Activated CD4-positive, alpha-beta T cell treated with anti-CD3 and anti-CD28 coated beads for 4 hours (primary cell): ENCODE measurements at places on chromosomes 3 and 15.

- DNase-seq, result no peak
These were observed 11.5 kb downstream of the ARHGEF3 start for GRCh38 chr3:56790016-56790821.

GRCh38 chr3:143510601-143511000, 337.7 kb downstream of the SLC9A9 start:
- no peak for DNase-seq

DNA sequence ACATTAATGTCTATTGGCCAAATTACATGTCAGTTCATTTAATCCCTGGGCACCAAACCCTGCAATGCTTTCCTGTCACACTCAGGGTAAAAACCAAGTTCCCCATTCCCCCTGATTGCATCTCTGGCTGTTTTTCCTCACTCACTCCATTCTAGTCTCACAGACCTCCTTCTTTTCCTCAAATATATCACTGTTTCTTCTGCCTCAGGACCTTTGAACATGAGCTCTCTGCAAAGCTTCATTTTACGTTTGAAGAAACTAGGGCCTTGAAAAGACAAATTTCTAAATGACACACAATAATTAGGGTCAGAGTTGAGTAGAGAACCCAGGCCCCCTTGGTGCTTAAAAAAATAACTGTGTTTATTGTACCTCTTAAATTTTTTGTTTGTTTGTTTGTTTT, 230.6 kb downstream of the THRB start:
- DNase-seq, result no peak

- DNase-seq, result no peak
These were observed 813.6 kb upstream of the ALCAM start for GRCh38 chr3:104553121-104553520.

- no peak for DNase-seq
These were observed 19.4 kb upstream of the BCL2A1 start for GRCh38 chr15:79990280-79990996.

DNA sequence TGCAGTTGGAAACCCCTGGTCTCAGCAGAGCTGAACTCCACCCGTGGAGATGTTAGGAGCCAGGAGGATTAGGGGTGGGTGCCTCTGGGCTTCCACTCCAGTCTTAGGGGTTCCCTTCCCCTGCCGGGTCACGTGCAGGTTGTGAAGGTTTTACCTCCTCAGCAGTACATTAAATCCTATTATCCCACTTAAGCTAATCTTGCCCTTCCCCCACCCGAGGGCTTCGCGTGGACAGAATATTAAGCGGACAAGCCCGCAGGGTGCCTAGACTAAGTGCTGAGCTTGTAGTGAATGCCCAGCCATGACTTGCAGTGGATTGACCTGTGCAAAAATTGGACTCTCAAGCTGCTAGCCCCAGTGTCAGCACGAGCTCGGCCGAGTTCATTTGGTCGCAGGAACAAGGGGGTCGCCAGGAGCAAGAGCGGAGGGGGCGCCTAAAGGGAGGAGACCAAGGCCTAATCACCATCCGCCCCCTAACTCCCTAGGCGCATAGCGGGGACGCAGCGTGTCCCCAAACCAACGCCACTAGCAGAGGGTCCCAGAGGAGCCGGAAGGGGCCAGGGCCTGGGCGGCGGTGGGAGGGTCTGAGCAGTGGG, 498 bp upstream of the SEMA4B start:
- DNase-seq, result no peak

- DNase-seq, result peak; percentile 26
These were observed 10.8 kb upstream of the MFSD1 start for GRCh38 chr3:158790901-158791589.

DNA sequence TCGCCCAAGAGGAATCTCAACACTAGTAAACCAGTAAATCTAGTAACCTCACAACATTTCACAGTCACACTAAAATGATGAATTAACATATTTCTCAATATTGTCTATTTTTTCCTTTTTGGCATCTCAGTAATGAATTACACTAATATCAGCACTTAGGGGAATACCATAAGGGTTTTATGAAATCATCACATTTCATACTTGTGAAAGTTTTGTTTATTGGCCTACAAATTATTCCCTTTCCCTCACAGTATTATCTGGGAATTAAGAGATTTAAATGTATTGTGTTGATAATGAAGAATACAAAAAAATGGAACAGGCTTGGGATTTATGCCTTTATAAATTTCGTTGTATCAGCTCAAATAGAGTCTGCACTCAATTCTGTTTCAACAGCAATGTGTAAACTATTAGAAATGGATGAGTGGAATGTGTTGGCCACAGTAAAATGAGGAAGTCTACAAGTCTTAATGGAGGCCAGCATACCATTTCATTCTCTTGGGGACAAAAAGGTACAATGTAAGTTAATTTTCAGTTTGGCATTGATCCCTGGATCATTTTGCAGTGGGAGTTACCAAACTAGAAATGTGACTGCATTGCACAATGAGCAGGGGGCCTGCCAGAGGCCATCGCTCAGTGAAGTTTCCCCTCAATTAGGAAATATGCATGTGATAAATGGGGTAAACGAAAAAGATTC, 195.4 kb downstream of the FMN1 start:
- no peak for DNase-seq

- DNase-seq, result no peak
These were observed 222.6 kb downstream of the BBX start for GRCh38 chr3:107745354-107745753.

DNA sequence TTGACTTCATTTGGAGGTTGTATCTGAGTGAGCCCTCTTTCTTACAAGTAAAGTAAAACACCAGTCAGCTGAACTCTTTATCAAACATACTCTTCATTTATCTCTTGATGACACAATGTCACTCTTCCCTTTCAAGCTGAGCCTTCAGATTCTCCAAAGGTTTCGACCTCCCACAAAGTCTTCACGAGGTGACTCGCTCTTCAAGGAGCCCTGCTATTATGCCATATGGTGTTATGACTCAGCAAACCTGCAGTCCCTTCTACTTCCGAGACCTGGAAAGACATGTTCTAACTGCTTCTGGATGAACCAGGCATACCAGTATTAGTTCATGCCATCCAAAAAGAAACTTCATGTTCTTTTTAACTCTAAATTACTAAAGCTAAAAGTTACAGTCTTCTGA, 23.1 kb downstream of the AADAC start:
- no peak for DNase-seq

GRCh38 chr3:53030619-53031449, 15.0 kb downstream of the SFMBT1 start:
- peak; percentile 46 for DNase-seq

DNA sequence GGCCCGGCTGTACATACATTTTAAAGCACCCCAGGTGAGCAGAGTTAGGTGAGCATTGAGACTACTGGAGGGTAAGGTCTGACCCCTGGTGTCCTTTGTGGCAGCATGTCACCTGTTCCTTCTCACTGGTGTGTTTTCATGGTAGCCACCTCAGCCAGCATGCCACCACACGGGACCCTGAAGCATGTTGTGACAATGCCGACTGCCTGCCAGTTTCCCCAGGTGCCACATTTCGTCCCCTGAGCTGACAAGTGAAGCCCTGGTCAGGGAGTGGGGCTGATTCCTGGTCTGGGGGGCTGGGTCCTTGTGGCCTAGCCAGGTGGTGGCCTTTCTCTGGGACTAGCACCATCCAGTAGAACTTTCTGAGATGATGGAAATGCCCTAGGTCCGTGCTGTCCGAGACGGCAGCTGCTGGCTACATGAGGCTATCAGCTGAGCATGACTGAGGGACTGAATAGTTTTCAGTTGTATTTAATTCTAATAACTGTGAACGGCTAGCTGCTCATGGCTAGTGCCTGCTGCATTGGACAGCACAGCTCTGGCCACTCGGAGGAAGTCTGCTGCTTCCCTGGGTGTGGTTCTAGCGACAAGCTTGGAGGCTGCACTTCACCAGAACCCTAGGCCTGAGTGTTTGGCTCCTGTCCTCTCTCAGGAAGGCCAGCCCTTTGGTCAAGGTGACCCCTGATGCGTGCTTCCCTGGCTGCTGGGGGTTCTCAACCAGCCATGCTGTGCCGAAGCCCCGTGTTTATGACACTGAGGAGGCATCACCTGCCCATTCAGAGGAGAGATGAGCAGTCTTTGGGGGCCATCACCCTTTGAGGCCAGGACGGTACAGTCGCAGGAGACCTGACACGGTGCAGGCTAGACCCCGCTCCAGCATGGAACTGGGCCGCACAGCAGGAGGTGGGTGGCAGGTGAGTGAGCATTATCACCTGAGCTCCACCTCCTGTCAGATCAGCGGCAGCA, 3.9 kb downstream of the C3orf22 start:
- DNase-seq, result no peak

- DNase-seq, result no peak
These were observed 609.9 kb downstream of the RBMS3 start for GRCh38 chr3:29890801-29891200.

DNA sequence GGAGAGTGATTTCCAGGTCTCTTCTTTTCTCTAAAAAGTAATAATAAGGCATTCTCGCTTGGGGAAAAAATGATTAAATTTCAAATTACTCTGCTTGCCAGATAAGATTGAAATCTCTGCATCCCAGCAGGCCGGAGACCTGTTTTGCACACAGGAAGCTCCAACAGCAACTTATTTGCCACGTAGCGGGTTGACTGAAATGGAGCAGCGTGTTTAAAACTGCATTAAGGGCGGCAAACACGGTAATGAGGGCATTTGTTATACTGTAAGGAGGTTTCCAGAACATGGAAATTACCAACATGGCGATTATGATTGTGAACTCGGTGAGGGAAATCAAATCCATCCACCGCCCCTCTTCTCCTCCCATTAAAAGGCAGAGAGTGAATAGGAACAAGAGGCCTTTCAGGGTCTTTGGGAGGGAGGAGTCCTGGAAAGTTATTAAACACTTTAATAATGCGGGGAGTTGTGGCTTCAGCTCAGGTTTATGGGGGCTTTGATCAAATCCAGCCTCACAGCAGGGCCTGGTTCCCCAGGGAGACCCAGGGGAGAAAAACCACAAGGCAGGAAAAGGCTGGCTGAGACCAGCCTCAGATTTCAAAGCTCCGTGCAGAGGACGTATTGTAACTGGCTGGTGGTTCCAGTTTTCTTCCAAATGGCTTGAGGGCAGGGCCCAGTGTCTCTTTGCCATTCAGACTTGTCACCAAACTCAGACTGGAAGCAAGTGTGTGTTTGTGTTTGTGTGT, 242.3 kb downstream of the TLE3 start:
- DNase-seq, result no peak

DNA sequence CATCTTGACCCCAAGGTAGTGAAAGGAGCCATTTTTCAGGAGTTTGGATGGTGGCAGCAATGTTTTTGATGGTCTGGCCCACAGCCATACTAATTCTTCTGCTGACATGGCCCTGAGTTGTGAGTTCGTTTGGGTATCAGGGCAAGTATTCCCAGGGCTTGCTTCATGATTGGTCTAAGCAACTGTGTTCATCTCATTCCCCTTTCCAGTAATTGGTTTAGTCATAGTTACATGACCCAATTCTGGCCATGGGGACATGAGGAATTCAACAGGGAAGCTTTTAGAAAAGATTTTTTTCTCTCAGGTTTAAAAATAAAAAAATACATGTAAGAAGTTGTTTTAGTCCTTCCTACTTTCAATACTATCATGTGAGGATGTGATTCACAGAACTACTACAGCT, 150.5 kb upstream of the NPHP3 start:
- DNase-seq, result no peak

DNA sequence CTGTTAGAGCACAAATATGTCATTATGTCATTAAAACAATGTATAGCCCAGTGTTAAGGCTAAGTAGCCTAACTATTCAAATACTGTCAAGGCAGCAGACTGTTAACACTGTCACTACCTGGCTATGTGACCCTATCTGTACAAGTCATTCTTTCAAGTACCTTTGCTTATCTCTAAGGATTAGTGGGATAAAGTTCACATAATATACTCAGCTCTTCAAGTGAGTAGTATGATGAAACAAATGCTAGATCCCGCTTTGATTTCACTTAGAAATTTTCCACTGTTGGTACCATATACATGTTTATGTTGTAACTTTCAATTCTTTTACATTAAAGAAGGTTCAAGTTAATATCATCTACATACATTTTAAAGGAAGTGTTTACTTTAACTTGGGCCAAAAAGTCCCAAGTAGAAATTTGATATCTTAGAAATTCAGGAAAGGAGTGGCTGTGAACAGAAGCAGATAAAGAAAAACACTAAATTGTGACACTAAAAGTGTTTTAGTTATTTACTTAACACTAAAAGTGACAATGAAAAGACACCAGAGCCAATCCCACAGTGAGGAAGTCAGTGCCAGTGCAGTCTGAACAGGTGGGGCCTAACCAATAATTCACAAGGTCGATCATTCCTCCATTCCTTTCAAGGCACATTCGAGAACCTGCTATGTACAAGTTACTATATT, 4.8 kb upstream of the RFX7 start:
- DNase-seq, result no peak

DNA sequence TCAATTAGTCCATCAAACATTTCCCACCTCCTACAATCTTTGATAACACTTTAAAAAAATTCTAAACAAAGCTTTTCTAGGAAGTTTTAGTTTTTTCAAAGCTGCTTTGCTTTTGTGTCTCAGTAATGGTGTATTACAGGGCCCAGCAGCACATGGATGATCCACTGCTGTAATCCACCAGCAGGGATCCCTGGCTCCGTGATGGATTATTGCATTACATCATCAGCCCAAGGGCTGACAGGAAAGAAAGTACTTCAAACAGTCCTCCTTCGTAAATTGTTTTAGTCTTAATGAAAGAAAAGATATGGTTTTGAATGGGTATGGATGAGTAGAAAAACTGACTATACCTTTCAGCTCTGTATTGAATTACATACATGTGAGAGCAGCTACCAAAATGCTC, 688.9 kb upstream of the NAALADL2 start:
- DNase-seq, result no peak

- no peak for DNase-seq
These were observed 326.3 kb upstream of the ICE2 start for GRCh38 chr15:60804986-60805949.

- DNase-seq, result no peak
These were observed 5.6 kb downstream of the GALNT15 start for GRCh38 chr3:16179771-16180736.

DNA sequence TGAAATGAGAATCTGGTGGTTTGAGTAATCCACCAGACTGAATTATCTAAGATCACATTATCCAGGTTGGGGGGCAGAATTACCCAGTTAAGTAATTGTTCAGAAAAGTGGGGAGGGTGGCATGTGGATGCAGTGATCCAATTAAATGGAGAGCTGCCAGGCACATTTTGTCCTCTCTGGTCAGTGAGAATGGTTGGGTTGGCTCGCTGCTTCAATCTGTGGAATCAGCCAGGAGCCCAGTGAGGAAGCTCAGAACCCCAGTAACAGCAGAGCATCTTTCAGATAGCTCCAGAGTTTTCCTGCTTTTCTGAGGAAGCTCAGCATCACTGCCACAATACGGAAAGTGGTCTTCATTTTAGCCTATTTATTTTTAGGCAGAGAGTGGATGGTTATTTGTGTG, 6.4 kb upstream of the EXOG start:
- no peak for DNase-seq
